Cortex of kidney (tissue), 1 donor: ENCODE measurements at places on chromosomes 7 and 10.

DNA sequence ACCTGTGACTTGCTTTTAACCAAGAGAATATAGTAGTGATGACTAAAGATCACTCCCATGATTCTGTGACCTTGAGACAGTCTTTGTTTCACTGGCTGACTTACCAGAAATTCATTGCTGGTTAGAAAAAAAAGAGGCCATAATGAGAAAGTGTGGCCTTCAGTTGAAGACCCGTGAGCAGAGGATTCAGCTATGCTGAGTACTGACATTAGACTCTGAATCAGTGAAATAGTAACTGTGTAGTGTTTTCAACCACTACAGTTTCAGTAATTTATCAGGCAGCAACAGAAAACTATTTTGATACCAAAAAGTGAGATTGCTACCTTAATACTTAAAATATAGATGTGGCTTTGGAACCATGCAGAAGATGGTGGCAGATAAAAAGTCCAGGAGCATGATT lies 298.0 kb upstream of the KCND2 start:
- no peak for DNase-seq

DNA sequence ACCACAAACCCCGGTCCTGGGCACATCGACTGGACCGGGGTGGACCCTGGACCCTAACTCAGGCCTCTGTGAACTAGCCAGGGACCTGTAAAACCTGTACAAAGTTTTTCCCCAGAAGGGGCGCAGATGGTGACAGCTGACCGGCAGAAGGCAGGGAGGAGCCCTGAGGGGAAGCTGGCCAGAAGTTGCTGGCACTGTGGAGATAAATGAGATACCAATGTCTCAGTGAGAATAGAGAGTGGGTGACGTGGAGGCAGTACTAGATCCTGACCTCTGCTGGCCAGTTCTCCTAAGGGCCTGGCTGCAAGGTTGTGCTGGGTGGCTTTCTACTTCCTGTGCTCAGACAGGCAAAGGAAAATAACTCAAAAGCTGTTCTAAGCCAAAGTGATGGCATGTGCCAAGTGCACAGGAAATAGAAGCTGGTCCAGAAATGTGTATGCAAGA lies 10.6 kb upstream of the TSPAN14 start:
- DNase-seq = no peak

- no peak for DNase-seq
These were observed 28.7 kb downstream of the LYZL1 start for GRCh38 chr10:29317423-29318021.

DNA sequence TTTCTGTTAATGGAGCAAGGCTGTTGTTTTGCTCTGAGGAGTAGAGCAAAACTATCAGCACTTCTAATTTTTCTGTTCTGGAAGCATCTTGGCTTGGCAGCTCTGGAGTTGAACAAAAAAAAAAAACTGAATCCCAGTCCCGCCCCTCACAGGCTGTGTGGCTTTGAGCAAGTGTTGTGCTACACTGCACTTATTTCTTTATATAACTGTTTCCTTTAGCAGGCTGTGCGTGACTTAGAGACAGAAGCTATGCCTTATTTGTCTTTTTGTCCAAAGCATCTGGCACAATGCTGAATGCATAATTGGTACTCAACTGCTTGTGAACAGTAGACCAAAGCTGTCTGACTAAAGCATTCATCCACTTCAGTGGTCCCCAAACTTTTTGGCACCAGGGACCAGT lies 96.1 kb downstream of the AMPH start:
- DNase-seq = no peak

DNA sequence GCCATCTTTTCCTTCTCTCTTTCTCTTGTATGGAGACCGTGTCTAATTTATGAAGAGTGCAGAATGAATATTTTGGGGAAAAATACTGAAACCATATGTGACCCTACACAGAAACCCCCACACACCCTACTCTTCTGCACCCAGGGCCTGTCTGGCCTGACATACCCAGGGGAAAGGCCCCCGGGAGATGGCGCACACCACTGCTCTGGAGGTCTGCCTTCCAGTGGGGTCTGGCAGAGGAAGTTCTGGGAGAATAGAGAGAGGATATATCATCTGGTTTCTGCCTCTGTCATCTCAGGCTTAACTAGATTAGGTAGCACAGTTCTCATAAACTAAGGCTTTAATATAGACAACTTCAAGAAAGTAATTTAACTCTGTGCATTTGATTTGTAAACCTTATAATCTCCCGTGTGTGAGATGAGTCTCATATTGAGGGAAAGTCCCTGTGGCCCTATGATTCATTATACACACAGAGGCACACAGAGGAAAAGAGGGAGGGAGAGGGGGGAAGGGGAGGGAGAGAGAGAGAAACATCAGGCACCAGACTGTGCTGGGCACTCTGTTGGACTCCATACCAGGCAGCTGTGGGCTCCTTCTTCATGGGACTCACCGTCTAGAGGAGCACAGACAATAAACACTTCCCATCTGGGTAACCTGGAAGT lies 123.3 kb downstream of the AOAH start:
- no peak for DNase-seq

GRCh38 chr7:77685233-77685632 lies 11.0 kb upstream of the RSBN1L start:
- no peak for DNase-seq

DNA sequence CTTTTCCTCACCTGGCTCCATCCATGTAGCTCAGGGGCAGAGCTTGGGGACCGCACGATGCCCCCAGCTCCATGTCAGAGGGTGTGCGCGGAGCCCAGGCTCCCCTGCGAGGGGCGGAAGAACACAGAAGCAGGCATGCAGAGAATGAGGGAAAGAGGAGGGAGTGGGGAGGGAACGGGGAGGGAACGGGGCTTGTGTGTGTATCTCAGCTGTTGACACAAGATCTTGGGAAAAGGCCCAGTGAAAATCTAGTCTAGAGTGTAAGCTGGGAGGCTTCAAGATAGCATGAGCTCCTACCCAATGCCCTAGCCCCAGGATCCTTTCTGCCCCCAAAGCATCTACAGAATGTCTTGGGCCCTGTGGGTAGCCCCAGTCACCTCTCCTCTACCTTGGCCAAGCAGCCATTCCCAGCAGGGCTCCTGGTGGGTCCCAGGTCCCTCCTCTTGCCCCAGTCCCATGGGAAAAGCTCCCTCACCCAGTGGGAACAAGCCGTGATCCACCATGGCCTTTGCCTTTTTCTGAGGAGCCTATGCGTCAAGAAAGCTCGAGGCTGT lies 25.1 kb upstream of the NDST2 start:
- DNase-seq = no peak

DNA sequence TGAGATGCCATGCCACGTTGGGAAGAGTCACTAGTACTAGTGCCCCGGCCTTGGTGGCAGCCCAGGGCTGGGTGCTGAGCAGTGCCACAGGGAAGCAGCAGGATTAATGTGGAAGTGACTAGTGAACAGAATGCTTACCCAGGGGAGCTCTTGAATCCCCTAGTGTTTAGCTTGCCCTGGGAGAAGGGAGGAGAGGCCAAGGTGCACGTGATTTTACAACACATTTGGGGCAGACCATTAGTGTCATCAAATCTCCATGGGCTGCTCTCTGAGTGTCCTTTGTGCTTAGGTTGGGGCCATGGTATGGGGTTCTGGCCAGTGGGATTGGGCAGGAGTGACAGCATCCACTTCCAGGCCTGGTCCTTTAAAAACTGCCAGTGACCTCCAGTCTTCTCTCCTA lies 37.5 kb downstream of the ARHGAP22 start:
- no peak for DNase-seq

- DNase-seq = no peak
These were observed 649.2 kb downstream of the SORCS1 start for GRCh38 chr10:106515206-106515790.

DNA sequence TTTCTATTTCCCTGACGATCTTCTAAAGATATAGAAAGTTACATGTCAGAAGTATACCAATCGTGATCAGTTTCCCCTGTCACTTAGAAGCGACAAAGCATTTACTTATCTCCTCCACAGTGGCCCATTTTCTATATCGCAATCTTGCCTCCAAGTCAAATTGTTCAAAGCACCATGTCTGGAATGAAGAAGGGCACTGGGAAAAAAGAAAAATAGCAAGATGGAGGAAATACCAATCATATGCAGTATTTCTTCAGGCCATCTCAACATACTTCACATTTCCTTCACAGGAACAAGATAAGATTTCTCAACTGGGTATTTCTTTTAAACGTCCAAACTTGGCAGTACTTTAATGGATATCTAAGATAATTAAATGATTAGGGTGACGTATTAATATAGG lies 63.3 kb upstream of the IL6 start:
- no peak for DNase-seq

DNA sequence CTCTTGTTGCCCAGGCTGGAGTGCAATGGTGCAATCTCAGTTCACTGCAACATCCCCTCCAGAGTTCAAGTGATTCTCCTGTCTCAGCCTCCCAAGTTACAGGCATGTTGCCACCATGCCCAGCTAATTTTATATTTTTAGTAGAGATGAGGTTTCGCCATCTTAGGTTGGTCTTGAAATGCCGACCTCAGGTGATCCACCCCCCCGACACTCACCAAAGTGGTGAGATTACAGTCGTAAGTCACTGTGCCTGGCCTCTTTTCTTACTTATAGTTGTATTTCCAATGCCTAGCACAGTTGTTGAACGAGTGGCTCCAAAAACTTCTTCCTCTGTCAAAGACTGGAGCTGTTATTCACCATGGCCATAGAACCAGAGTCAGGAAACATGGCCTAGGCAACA lies 6.7 kb downstream of the RNF216 start:
- DNase-seq = no peak

DNA sequence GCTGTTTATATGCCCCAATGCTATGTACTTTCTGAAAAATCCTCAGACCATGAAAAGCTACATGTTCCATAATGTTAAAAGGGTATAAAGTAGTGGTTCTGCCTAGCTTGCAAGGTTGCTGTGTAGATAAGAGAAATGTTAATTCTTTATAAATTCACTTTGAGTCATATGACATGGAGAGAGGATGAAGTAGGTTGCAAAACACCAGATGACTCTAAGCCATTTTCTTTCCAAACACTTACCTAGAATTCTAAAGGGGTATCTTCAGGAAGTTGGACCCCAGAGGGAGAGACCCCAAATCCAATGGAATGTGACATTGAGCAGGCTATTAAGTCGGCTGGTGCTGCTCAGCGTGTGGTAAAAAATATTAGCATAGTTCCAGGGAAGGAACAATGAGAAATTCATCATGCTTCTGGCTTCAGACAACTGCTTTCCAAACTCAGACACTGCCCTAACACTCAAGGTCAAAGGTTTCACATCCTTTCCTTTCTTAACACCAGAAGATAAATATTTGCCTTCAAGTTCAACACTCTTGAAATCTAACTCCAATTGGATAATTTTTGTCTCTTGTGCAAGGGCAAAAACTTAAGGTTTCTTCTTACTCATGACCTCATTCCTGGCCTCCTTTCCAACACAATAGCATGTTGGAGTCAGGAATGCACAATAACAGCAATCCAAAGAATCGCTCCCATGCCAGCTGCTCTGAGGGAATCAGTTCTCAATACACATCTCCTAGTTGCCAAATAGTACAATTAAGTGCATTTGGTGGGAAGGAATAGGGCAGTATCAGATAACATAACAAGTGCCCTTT lies 100.7 kb upstream of the AFAP1L2 start:
- no peak for DNase-seq
